SK-N-DZ (cell line): ENCODE measurements at places on chromosomes 7 and 10.

DNA sequence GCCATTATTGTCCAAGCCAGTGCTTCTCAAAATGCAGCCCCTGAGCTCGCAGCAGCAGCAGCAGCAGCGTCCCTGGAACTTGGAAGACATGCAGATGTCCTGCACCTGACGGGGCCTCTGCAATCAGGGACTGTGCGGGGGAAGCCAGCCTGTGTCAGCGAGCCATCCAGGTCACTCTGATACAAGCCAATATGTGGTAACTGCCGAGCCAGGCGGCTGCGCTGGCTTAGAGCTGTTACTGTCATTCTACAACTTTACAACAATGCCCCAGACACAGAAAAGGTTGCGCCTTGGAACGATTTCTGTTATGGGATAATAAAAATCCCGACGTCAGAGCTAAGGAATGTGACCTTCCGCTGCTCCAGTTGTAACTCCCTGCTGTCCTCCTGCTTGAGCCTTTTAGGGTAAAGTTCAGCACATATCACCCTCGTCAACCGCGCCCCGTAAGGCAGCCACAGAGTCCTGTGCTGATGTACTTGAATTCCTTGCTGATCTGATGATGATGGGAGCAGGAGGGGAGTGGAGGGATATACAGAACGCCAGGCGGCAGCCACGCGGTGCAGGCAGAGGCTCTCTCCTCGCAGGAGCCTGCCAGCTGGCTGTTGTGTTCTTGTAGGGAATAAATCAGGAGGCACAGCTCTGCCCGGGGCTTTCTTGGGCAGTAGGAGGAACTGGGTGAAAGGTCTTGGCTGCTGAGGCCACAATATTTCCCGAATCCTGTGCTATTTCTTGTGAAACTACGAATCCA, 20.0 kb upstream of the CRYGN start:
- DNase-seq, result peak; percentile 72

- no peak for DNase-seq
Observed at GRCh38 chr7:99709838-99710578, 25.0 kb downstream of the CYP3A7 start.

GRCh38 chr10:35417795-35418194, 81.5 kb downstream of the CCNY start:
- no peak for DNase-seq

- no peak for DNase-seq
Observed at GRCh38 chr7:143846692-143847091, 55.3 kb downstream of the TCAF1 start.

GRCh38 chr7:131131746-131132431, 195.8 kb upstream of the MKLN1 start:
- no peak for DNase-seq

DNA sequence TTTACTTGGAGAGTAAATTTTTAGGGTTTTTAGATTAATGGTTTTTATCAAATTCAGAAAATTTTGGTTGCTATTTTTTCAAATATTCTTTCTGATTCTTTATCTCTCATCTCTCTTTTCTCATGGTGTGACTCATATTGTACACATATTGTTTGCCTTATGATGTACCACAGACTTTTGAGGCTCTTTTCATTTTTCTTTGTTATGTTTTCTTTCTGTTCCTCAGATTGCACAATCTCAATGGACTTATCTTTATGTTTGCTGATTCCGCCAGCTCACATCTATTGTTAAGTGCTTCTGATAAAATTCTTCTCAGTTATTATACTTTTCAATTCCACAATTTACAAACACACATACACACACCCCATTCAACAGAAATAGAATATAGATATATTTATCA, 168.2 kb upstream of the IGFBP3 start:
- no peak for DNase-seq
